ENCODE measurements at places on chromosomes 3 and 15.

- no peak for DNase-seq
Observed at GRCh38 chr15:26087881-26088280, 224.8 kb upstream of the ATP10A start.

DNA sequence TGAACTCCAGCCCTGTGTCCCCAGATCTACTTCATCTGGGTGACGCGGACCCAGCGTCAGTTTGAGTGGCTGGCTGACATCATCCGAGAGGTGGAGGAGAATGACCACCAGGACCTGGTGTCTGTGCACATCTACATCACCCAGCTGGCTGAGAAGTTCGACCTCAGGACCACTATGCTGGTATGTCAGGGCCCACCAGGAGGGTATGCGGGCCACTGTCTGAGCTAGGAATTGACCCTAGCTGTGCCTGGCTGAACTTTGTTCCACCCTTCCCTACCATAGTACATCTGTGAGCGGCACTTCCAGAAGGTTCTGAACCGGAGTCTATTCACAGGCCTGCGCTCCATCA lies 24.3 kb downstream of the SHF start:
- no peak for DNase-seq

- no peak for DNase-seq
Observed at GRCh38 chr3:13115991-13116390, 42.8 kb upstream of the IQSEC1 start.

- DNase-seq = no peak
Observed at GRCh38 chr3:188365988-188366698, 212.2 kb downstream of the LPP start.

DNA sequence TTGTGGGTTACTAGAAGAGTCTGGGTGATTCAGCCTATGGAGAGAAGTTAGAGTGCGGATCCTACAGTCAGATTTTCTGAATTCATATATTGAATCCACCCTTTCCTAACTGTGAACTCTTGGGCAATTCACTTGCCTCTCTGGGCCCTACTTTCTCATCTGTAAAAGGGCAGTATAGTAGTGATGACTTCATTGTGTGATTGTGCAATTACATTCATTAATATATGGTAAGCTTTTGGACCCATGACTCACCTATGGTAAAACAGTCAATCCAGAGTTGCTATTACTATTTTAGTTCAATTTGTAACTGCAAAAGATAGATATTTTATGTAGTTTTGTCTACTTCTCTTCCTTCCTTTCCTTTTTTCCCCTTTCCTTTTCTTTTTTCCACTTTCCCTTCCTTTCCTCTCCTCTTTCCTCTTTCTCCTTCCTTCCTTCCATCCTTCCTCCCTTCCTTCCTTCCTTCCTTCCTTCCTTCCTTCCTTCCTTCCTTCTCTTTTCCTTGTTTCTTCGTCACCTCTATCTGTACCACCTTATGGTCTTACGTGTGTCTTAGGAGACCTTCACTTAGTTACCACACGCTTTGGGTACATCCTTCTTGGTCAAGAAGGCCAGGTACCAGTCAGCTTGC lies 37.0 kb downstream of the GMNC start:
- DNase-seq = no peak

GRCh38 chr3:161100994-161101393 lies 4.2 kb downstream of the B3GALNT1 start:
- no peak for DNase-seq

DNA sequence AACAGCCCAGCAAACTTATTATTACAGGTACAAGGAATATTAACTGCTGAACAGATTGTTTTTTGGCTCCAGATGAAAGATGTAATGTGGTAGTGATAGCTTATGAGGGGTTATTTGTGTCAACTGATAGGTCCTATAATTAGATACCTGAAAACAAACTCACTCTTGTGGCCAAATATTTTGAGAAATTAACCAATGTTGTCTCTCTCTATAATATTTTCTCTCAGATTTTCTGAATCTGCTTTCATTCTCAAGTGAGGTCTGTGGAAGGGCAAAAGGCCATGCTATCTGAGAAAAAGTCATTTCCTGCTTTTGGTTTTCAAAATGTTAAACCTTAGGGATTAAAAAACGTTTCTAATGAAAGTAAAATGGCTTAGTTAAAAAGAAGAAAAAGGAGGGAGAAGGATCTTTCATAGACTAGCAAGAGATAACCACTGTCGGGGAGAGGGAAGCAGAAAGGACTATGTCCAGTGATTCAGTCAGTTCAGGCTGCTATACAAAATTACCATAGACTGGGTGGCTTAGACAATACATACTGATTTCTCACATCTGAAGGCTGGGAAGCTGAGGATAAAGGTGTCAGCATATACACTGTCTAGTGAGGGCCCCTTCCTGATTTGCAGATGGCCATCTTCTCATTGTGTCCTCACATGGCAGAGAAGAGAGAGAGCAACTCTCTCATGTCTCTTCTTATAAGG lies 277.5 kb upstream of the P2RY1 start:
- DNase-seq = no peak

DNA sequence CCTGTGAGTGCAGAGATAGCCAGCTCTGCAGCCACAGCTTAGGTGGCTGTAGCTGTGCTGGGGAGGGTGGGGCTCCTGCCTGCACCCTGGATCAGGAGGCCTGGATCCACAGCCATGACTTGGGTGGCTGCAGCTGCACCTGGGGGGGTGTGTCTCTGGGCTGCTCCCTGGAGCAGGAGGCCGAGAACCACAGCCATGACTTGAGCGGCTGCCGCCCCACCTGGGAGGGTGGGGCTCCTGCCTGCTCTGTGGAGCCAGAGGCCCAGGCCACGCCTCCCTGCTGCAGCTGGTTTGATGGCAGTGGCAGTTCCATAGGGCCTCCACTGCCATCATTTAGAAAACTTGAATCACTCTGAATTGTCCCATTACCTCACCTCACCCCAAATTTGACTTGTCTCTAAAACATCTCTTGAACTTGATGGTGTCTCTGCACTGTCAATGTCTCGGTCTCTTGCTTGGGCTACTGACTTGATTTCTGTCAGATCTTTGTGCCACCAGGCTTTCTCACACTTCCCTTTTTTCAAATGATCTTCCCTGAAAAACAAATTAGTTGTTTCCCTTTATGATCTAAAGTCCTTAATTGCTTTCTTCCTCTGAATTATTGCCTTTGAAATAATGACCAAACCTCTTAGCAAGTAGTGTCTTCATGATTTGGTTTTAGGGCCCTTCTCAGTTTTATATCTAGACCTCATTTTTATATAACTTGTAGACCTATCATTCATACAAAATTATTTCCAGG lies 313.2 kb upstream of the MME start:
- DNase-seq = no peak

GRCh38 chr3:48278884-48279559 lies 38.1 kb downstream of the ZNF589 start:
- DNase-seq = no peak

GRCh38 chr15:84813931-84814330 lies 3.2 kb upstream of the ALPK3 start:
- no peak for DNase-seq

DNA sequence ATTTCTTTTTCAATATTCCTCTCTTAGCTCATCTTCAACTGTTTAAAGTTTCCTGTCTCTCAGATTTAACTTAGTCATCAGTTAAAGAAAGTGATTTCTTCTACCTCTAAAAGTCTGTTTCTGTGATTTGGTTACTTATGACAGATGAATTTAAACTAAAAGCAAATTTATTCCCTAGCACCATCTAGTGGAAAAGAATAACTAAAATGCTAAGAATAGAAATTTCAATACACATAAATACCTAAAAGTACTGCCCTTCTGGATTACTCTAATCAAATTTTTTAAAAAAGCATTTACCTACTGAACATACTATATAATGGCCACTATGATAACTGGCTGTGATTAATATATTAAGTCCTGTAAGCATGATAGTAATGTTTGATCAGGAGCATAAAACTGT lies 14.0 kb upstream of the ZCWPW2 start:
- no peak for DNase-seq

- DNase-seq = no peak
Observed at GRCh38 chr3:131846296-131846924, 188.4 kb downstream of the CPNE4 start.

GRCh38 chr3:186538779-186539178 lies 5.4 kb downstream of the CRYGS start:
- no peak for DNase-seq

- DNase-seq = no peak
Observed at GRCh38 chr3:89889386-89889785, 782.0 kb downstream of the EPHA3 start.

GRCh38 chr15:33675246-33675645 lies 293.1 kb upstream of the CHRM5 start:
- DNase-seq = no peak

DNA sequence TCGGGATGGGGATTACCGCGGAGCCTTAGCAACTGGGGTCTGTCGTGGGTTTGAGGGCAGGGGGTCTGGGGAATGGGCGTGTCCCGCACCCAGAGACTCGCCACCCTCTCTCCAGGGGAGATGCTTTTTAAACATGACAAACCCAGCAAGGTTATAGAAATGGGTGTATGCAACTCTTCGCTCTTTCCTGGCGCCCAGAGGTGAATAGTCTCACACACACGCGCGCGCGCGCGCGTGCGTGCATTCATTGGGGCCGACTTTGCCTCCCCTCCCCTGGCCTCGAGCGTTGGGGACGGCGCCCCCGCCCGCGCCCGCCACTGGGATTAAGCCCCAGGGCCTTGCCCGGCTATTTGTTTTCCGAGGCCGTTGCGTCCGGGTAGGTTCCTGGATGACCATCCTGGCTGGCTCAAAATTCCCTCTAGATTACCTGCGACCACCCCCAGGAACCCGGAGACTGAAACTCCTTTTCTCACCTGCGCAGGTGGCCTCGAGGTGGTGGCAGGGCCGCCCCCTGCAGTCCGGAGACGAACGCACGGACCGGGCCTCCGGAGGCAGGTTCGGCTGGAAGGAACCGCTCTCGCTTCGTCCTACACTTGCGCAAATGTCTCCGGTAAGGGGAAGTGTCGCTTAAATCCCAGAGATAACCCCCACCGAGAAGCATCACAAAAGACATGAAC lies 777 bp downstream of the GPR160 start:
- no peak for DNase-seq

- DNase-seq = no peak
Observed at GRCh38 chr3:145798007-145798406, 363.0 kb downstream of the PLOD2 start.

DNA sequence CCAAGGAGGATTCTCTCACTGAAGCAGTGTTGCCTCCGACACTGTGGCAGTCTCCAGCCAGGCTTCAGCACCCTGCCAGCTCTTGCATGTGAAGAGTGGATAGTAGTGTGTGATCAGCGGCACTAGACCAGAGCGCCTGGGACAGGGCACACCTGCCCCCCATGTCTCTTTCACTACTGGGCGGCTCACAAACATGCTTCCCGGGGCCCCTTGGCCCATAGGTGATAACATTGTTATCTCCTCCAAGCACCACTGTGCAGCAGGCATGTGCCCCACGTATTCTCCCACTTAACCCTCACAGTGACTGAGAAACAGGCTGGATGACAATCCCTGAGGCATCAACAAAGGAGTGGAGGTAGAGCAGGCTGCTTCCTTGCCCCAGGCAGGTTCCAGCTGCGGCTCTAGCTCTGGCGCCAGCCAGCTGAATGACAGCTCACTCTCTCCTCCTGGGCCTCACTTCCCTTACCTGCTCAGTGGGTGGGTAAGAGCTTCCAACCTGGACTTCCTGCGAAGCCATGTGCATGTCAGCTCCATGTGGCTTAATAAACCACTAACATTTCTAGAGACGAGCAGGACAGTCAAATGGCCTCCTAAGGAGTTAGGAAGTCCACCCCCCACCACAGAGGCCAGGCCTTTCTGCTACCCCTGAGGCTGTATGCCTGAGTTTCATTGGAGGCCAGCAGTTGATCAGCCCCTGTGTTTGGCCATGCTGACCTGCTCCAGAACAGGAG lies 37.8 kb downstream of the KLF13 start:
- no peak for DNase-seq

- no peak for DNase-seq
Observed at GRCh38 chr3:69032142-69032541, 18.7 kb upstream of the EOGT start.

DNA sequence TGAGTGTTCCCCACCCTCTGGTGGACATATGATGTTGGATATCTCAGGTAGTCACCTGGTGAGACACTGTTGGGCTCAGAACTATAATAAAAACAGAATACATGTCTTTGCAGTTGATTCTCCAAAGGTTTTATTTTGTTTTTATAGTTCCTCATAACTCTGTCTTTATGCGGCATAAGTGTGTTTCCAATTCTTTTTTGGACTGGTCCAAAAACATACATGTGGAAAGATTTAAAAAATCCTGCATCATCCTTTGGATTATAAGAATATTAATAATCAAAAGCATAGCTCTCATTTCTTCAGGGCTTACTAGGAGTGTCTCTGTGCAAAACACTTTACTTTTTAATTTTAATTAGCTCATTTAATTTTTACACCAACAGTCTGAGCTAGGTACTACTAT lies 71.0 kb upstream of the ANKRD34C start:
- DNase-seq = no peak

DNA sequence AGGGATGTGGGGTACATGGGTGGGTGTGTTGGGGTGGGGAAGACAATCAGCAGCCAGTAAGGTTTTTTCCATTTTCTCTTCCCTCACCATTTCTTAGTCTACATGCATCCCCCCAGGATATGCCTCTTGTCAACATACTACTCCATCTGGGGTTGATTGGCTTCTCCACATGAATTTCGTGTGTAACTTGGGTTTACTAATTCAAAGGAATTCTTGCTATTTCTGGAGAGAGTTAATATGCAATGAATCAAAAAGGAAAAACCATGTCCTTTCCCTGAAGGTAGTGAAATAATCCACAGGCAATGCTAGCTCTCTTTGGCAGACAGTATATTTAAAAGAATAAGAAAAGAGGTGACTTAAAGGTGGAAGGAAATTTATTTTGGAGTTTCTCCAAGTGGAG lies 198.4 kb downstream of the EBLN2 start:
- no peak for DNase-seq

- no peak for DNase-seq
Observed at GRCh38 chr15:38781196-38781595, 216.6 kb upstream of the RASGRP1 start.

DNA sequence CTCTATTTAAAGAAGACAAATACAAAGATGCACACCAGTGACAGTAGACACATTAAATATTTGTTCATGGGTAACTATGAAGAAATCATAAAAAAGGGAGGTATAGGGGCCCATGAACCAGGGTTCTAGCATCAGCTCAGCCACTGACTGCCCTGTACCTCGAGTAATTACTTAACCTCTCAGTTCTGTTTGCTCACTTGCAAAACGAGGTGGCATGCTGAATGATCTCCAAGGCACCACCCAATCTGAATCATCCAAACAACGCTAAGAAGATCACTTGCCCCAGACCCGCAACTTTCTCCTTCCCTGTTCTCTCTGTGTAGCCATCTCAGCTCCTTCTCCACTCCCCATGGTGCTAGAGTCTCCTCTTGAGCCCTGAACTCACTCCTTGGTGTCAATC lies 374.7 kb downstream of the VPS13C start:
- no peak for DNase-seq

- no peak for DNase-seq
Observed at GRCh38 chr3:50850639-50851511, 176.1 kb downstream of the DOCK3 start.

Data from activated T-helper 1 cell treated with anti-CD3 and anti-CD28 coated beads, Interleukin-2, amount 50 U/mL, for 16 hours (primary cell).